Tibial nerve (tissue), 4 donors: ENCODE measurements at places on chromosomes 7 and 10. TPM values are rescaled to one million over a fixed set of nuclear protein-coding genes. Genes with fewer than 3 reads are reported as not detected.

The MPP7 gene
- 1.5 TPM for total RNA-seq

The LAMB4 gene
- total RNA-seq = 0.22 TPM

The SYT15B gene
- total RNA-seq = 10.2 TPM

The OR2A42 gene
- total RNA-seq = not detected

The ANKRD61 gene
- total RNA-seq = not detected

The UTF1 gene
- not detected for total RNA-seq

The RBM20 gene
- total RNA-seq = 2.9 TPM

The ARHGAP12 gene
- total RNA-seq = 38.8 TPM

The CYP2C8 gene
- total RNA-seq = 0.90 TPM

GRCh38 chr7:112092709-112093395, 113.3 kb downstream of the DOCK4 start:
- no peak for DNase-seq

DNA sequence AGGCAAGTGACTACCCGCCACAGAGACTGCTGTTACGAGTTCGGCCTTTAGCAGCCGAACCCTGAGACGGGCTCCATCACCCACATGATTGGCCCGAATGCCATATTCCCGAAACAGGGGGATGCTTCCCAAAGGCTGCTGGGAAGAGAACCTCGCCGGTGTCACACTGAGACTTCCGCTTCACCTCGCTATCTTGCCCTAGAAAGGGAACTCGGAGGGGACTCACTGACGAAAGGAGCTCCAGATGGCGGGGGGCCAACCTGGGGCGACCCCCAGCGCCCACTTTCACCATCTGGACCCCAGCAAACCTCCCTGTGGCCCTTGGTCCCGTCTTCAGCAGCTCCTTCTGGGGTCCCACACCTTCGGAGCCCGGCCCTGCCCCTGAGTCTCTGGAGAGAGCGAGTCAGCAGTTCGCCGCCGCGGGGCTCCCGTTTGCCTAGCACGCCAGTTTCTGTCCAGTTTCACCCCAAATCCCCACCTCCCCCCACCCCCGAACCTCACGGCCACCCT, 529 bp downstream of the HPS1 start:
- peak; percentile 21 for DNase-seq

DNA sequence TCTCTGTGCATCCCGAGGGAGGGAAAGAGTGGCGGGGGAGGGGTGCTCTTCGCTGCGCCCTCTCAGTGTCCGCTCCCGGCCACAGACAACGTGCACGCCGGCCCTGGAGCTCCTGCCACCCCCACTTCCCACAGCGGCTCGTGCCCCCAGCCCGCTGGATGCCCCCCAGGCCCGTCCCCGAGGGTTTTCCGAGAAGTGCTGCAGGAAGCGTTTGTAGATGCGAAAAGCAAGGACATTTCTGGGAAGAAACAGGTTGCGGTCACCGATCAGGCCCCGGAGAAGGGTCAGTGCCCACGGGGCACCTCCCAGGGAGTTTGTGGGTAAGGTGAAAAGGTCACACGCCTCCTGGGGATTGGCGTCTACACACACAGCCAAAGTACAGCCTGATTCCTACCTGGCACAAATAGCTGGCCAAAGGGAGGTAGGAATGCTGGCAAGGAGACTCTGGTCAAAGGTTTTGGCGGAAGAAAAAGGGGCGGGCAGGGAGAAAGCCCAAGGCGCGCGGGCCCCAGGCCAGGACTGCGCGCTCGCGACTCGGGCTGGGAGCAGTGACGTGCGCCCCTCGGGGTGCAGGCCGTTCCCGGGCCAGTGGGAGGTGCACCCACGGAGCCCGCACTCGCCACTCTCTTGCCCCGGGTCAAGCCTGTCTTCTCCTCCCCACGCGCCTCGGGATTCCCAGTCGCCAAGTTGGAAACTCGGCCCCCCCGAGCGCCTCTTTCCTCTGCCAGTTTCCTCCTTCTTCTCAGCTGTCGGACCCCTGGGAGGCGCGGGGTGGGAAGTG, 1.5 kb upstream of the NRP1 start:
- peak; percentile 40 for DNase-seq

DNA sequence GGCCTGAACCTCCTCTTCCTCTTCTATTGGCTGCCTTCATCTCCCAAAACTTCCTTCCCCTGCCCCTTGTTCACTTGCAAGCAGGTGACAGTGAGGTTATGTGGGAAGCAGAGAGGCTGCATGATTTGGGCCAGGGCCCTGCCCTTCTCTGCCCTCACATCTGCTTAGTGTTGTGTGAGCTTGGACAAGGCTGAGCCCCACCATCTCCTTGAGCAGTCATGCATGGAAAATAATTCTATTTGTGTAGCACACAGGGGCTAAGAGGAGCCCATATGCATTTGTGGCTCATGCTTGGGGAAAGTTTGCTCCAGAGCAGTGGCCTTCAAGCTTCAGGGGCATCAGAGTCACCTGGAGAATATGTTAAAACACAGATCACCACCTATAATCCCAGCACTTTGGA, 26.8 kb upstream of the AQP1 start:
- no peak for DNase-seq

GRCh38 chr7:92834507-92835260, 1.7 kb downstream of the CDK6 start:
- DNase-seq = peak; percentile 21

DNA sequence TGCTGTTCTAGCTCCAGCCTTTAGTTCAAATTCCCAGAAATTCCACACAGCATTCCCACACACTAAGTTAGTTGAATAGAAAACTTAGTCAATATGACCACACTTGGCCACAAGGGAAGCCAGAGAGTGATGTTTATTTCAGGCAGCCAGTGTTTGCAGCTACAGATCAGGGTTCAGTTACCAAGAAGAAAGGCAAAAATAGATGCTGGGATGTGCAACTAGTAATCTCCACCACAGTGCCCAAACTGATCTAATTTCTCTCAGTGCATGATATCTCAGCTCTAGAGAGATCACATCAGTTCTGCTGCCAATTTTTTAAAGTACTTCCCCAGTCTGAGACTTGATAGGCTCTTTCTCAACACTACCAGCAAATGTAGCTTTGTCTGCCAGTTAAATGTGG, 17.6 kb downstream of the SLF2 start:
- DNase-seq = no peak

DNA sequence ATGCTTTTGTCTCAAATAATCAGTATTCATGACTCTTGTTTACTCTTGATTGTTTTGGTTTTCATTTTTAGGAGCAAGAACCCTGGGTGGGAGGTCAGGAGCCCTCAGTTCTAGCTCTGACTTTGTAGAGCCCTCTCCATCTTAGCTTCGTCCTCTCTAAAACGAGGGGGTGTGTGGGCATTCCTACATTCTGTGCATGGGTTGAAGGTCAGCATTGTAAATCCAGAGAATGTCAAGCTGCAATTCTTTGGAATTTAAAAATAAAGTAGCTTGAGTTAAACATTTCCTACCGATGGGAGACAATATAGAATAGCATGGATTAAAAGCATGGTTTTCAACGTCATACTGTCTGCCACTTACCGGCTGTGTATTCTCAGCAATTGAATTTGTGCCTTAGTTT, 128.3 kb downstream of the PRPF18 start:
- no peak for DNase-seq

- no peak for DNase-seq
Observed at GRCh38 chr7:87213811-87214210, 5.7 kb downstream of the TMEM243 start.

DNA sequence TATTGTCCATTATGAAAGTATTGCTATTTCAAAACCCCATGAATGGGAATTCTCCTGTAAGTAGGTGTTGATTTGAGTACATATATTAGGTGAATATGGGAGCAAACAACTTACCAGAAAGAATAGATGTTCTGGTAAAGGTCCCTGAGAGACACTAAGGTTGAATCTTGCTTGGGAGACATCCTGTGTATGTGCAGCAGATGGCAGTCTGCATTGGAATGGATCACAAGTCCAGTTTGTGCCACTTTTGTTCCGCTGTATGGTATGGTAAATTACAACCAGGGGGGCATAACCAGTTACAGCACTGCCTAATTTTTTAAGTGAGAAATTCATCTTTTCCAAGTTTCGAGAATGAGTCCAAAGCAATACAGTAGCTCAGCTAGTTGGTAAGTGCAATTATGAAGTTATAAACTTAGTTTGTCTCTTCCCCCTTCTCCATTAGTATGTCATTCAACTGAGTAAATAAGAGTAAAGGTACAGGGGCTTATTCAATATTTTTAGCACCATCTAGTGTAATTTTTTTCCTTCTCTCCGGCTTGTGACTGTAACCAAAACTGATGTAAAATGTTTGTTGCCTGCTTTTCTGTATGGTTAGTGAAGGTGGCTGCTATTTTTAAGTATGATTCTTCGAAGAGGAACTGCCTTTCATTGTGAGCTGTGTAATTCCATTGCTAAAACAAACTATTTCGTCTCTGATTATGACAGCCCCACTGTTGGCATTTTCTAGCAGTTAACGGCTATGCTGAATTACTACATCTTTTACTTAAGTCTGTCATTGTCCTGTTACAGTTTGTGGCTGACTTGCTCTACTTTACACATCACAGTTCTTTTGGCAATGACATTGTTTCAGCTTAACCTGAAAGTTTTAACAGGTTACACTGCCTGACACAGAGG, 2.8 kb downstream of the MCU start:
- no peak for DNase-seq

GRCh38 chr7:44145479-44145968, 4.4 kb upstream of the MYL7 start:
- DNase-seq = no peak

GRCh38 chr7:84123965-84124547, 70.5 kb downstream of the SEMA3A start:
- no peak for DNase-seq

DNA sequence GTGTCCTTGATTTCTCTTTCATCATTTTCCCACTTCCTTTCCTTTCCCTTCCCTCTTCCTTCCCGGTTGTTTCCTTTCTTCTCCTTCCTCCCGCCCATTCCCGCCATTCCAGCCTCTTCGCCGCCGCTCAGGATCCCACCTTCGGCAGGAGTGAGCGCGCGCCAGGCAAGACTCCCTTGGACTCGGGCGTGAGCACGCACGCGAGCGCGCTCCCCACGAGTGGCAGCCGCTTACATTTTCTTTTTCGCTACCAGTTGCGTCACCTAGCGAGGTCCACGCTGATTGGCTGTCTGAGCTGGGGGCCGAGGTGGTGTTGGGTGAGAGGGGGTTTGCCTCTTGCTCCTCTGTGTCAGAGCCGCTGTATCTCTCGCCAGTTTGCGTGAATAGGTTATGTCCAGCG, 11.8 kb downstream of the ZAN start:
- no peak for DNase-seq

DNA sequence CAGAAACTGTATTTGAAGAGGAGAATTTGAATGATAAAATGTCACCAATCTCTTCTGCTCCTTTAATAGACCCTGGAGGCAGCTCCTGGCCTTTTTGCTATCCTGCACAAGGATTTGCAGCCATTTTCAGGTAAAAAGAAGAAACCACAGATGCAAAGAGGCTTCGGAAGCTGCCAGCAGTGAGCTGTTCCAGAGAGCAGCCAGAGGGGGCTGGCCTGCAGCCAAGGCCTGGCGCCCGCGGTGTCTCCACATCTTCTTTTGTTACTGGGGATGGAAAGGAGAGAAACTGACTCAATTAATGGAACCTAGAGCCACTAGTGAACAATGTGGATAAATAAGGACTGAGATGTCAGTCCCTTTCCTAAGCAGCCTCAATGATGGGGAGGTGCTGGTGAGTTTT, 23.9 kb upstream of the GPR26 start:
- DNase-seq = no peak

DNA sequence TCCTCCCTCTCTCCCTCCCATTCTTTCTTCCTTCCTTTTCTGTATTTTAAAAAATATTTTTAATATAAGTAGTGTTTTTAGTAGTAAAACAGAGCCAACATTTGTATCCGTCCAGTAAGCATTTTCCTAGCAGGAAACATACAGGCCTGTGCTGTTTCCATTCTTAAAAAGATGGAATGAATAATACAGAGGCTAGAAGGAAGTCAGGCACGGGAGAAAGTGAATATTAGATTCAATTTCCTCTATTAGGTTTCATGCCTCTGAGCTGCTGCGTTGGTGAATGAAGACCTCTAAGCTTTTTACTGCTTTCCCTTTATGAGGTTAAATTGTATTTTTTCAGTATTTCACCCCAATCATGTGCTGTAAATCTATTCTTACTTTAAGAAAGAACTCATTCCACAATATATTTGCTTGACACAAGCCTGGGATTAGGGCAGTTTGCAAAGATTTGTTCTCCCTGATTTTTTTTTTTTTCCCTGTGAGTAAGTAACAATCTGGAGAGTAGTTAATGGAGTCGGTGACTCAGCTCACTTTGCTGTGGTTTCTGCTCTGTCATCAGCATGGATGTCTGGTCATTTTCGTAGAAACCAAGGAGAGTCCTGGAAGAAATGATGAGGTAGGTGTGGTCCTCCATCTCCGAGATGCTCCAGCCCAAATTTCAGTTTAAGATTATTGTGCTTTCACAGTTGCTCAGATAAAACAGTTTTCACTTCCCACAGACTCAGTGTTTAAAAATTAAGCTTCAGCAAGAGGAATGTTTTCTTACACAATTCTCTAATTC, 76.1 kb upstream of the PITRM1 start:
- no peak for DNase-seq

- no peak for DNase-seq
Observed at GRCh38 chr7:99050971-99051370, 92.9 kb downstream of the SMURF1 start.

GRCh38 chr7:128274246-128274883, 33.3 kb downstream of the LEP start:
- no peak for DNase-seq

- DNase-seq = no peak
Observed at GRCh38 chr10:108566316-108567107, 1356.8 kb downstream of the XPNPEP1 start.

- no peak for DNase-seq
Observed at GRCh38 chr7:129739427-129739826, 127.9 kb downstream of the NRF1 start.

DNA sequence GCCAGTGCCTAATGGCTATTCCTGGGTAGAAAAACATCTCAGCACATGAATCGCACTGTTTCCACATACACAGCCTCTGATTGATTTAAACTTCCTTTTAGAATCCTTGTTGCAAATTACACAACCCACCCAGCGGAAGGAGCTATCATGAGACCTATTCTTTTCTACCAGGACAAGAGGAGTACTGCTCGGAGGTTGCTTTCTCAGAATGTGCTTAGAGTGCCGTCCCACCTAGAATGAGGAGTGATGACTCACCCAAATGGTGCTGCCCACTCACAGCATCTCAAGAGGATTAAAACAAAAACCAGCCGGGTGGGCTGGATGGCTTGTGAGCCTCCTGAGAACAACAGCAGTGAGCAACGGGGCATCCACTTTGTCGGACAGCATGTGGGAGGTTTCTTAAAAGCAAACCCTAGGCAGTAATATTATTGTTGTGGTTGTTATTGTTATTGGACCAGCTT, 128.9 kb downstream of the DGKI start:
- DNase-seq = no peak

DNA sequence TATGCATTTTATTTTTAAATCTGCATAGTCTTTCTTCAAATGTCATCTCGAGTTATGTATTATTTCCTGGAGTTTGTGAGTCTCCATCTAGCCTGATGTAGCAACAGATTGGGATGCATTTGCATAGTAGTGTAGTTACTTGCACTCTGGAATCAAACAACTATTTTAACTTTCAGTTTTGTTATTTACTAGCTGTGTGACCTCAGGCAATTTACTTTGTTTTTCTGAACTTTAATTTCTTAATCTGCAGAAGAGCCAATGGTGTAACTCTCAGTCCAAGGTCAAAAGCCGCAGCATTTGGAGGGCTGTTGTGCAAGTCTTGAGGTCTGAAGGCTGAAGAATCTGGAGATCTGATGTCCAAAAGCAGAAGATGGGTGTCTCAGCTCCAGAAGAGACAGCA, 175.8 kb upstream of the SORCS1 start:
- no peak for DNase-seq
